SK-N-MC (cell line): ENCODE measurements at places on chromosomes 4 and X.
A peak's percentile ranks its signal among the peaks of the same experiment; 100 is the strongest.

- DNase-seq = no peak
Measured at GRCh38 chrX:9730752-9731151, 34.9 kb downstream of the GPR143 start.

- no peak for DNase-seq
Measured at GRCh38 chrX:140434347-140434746, 70.5 kb downstream of the SOX3 start.

- DNase-seq = no peak
Measured at GRCh38 chrX:133868250-133868649, 117.1 kb downstream of the GPC3 start.

- DNase-seq = no peak
Measured at GRCh38 chrX:50403903-50404302, 66.7 kb downstream of the DGKK start.

DNA sequence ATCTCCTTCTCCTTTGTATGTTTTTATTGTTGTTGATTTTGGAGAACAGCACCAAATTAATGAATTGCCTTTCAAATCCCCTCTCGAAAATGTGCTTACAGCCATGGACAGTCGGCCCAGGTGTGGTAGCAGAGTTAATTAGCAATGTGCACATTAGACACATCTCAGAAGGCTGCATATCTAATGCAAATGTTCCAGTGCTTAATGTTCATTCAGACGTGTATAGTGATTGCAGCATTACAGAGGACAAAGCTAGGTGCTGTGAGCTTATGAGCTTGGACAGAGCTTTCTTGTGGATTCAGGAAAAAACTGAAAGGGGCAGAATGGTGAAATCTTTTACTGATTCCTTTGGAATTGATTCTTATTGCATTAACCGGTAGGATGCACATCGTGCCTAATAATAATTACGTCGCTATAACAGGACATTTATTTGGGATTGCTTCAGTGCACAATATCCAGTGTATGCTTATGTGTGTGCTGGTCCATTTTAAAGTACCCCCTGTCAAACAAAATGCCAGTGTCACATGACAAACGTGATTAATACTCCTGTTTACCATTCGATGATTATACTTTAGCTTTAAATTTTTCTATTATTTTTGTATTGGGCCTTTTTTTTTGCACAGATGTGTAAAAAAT, 552.9 kb upstream of the EPHA5 start:
- DNase-seq = no peak

GRCh38 chrX:21666679-21667078, 8.5 kb upstream of the KLHL34 start:
- no peak for DNase-seq

DNA sequence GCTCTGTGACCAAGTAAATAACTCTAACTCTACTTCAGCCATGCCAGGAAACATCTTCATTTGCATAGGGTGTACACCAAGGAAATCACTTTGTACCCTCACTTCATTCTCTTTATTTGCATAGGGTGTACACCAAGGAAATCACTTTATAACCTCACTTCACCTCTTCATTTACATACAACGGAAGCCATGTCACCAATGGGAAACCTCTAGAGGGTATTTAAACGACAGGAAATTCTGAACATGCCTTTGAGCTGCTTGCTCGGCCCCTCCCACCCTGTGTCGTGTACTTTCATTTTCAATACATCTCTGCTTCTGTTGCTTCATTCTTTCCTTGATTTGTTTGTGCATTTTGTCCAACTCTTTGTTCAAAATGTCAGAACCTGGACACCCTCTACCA, 848.1 kb upstream of the FRG1 start:
- DNase-seq = no peak

- DNase-seq = no peak
Measured at GRCh38 chr4:7043284-7044136, at the start of gene TADA2B. Gene TADA2B (plus strand): TSS chr4:7043372. CDS start chr4:7043580, 208 bp downstream.

DNA sequence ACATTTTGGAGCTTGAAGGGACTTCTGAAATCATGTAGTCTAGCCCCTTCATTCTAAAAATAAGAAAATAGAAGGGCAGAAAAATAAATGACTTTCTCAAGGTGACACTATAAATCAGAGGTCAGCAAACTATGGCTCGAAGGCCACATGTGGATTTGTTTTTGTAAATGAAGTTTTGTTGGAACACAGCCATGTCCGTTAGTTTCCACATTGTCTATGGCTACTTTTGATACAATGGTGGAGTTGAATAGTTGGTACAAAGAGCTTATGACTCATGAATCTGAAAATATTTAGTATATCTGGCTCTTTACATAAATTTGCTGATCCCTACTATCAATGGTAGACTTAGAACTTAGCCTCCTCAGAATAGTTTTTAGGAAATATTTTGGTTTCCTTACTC, 302.4 kb upstream of the PRPS2 start:
- DNase-seq = no peak

GRCh38 chr4:125276811-125277210, 37.9 kb upstream of the FAT4 start:
- no peak for DNase-seq

GRCh38 chr4:174553828-174554227, 31.5 kb upstream of the HPGD start:
- DNase-seq = peak; percentile 87
